Caki2 (cell line): ENCODE measurements at places on chromosomes 4 and X.

DNA sequence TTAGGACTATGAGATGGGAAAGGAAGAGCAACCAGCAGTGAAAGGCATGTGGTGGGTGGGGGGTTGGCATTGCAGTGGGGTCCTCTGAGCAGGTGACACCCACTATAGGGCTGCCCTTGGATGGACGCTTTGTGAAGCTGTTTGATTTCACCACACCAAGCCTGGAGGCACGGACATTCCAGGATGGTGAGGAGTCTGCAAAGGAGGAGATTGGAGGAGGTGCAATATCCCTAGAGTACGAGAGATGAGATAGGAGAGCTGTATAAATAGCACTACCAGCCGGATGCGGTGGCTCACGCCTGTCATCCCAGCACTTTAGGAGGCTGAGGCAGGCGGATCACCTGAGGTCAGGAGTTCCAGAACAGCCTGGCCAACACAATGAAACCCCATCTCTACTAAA, 42.3 kb downstream of the SHOX start:
- DNase-seq, result no peak

DNA sequence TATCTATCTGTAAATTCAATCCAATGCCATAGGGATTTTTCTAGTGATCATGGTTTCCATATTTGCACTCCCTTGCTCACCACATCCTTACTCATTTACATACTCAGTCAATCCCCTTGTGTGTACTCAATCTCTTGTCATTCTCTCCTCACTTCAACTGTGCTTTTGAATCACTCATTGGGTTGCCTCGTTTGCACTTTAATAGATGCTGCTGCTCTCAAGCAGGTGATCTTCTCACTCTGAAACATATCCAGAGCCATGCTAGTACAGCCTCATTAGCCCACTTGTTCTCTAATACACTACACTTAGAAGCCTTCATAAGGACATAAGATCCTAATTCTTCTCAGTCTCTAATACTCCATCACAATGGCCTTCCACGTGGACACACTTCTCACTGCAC, 507.9 kb downstream of the TECRL start:
- DNase-seq, result no peak

DNA sequence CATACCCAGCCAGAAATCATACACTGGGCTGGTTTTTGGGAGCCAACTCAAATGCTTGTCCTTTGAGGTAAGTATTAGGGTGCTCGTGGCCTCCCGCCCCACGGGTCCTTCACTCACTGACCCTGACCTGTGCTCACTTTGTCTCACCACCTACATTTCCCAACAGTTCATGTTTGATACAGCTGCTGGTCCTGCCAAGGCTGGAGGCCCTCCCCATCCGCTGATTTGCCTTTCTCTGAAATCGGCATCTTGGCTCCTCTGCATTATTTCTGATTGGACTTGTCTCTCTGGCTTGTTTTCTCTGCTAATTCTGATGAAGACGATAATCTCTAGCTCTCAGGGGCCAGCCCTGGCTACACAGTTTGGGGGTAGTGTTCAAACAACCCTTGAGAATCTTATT, 70.2 kb downstream of the SORBS2 start:
- no peak for DNase-seq

DNA sequence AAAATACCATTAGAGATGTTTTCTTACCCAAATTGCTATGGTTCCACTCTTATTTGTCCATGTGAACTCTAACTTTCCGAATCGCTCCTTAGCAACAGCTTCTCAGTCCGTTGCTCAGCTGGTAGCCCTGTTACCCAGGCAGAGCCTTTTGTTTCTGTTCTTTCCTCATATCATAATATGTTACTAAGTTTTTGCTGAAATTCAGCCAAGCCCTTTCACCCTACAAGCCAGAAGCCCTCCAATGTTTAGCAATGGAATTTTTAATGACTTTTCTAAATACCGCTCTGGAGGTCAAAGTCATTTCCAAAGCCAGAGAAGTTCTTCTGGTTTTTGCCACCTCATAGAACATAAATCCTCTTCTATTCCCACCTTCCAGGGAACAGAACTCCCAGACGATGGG, 1029.5 kb downstream of the C4orf33 start:
- DNase-seq, result no peak

DNA sequence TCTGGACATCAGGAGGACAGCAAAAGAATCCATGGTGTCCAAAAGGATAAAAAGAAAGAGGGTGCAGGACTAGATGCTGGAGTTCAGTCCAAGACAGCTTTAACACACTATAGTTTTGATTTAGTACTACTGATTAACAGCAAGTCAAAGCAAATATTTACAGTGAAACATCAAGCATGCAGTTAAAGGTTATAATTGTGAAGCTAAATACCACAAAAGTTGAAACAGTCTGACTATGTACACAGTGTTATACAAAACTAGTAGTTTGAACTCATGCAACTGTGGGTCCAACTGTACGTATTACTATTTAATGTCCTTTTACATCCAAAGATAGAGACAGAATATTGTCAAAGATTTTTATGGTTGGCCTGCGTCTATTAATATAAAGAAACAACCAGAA, 57.6 kb downstream of the CHIC2 start:
- no peak for DNase-seq
